Stimulated activated CD8-positive, alpha-beta memory T cell treated with anti-CD3 and anti-CD28 coated beads, Interleukin-15, amount 100 ng/mL, for 4 hours (primary cell): ENCODE measurements at places on chromosomes 16 and 17.

DNA sequence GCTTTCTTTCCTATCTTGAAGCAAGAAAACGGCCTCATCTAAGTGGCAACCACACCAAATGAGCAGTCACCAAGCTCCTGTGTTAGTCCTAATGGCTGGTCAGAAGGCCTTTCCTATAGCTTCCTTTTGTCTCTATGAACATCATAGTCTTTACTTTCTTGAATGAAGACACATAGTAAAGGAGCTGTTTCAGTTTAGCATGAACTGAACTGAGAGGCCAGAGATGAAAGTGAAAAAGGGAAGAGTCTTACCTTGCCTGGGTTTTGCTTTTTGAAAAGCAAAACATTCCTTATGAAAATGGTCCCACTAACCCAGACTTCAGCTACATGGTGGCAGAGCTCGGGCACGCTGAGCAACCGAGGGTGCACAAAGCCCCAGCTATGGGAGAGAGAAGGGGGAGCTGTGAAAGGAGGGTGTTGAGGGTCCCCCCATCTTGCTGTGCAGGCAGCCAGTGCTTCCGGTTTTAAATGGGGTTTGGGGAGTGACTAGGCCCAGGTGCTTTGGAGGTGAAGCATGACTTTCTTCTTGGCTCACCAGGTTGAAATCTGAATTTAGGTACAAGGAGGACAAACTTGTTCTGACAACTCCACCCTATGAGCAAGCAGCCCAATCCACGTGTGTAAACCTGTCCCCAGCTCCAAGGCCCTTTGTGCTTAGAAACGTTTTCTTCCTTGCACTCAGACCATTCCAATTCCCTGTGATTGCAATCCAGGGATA lies 9.1 kb upstream of the PSMC3IP start:
- no peak for DNase-seq

- DNase-seq = no peak
Observed at GRCh38 chr16:9489835-9490467, 398.5 kb downstream of the HAPSTR1 start.

DNA sequence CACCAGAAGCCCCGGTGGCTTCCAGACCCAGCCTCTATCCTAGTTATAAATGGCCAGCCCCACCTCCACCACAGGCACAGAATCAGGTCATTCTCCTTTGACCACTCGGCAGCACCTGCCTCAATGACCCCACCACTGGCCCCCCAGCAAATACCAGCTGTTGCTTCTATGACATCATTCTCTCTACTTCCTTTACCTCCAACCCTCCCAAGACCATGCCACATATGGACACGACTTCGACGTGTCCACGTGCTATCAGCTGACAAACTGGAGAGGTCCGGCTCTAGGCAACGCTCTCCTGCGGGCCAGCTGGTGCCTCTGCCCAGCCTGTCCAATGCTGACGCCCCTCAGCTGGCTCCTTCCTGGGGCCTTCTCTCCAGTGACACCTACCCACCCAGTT lies 5.9 kb downstream of the ALYREF start:
- no peak for DNase-seq

DNA sequence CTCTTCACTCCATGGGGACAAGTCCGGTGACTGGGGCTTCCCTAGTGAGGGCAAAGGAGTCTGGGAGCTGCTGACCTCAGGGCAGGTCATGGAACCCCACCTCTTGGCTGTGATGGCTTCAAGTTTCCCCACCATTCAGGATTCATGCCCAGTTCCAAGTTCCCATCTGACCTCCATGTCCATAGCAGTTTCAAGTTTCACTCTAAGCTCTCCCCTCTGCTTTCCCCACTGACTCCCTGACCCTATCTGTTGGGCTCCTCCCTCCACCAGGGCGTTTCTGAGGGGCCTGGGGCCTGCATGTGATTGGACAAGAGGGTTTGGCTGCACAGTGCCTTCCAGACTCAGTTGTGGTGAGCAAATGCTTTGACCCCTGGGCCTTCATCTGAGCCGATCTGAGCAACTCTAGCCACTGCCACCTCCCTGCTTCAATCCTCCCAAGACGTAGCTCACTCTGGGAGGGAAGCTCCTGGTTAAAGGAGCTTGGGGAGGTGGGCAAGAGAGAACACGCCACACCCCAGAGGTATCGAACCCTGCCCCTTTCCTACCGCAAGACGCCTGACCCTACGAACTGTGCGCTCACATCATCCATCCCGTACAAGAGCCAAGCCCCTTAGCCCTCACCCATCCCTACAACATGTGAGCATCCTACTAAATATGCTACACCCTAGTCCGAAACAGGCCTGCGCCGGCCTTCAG lies 8.3 kb downstream of the ZNF629 start:
- no peak for DNase-seq

GRCh38 chr17:68428498-68429172 lies 28.7 kb downstream of the WIPI1 start:
- DNase-seq = no peak

GRCh38 chr17:77793146-77793970 lies 165.1 kb upstream of the TNRC6C start:
- DNase-seq = no peak
